ENCODE measurements at places on chromosomes 7 and 10.
A peak's percentile ranks its signal among the peaks of the same experiment; 100 is the strongest.

DNA sequence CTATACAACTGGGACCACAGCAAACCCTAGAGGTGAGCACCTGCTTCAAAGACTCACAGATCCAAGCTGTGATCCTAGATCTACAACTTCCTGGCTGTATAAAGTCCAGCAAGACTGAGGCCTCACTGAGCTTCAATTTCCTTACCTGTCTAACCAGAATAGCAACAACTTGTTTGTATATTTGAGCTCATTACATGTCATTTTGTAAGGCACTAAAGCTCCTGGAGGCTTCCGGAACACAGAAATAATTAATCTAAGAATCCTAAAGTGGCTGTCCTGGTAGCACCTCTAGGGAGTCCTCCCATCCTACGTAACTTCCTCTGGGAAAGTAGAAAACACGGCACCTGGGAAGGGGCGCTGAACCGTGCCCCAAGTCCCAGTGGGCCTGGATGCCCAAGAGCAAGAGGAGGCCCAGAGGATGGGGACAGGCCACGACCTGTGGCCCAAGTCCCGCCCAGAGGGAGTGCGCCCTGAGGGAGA lies 39.4 kb downstream of the HK1 start:
- DNase-seq: no peak

DNA sequence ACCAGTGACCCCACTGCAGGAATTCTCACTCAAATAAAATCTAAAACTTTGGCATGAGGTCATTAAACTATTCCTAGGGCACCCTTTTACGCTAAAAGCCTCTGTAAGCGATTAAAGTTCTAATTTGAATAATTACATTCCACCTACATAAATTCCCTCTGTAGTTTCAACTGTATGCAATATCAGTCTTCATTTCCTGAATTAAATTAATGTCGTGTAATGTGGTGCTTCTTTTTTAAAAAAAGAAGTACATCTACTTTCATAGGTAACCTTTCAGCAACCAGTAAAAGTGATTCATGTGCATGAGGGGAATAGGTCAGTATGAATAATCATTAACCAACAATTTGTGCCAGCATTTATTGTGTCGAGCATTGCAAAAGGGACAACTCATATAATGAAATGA lies 44.7 kb downstream of the IMMP2L start:
- DNase-seq: no peak

DNA sequence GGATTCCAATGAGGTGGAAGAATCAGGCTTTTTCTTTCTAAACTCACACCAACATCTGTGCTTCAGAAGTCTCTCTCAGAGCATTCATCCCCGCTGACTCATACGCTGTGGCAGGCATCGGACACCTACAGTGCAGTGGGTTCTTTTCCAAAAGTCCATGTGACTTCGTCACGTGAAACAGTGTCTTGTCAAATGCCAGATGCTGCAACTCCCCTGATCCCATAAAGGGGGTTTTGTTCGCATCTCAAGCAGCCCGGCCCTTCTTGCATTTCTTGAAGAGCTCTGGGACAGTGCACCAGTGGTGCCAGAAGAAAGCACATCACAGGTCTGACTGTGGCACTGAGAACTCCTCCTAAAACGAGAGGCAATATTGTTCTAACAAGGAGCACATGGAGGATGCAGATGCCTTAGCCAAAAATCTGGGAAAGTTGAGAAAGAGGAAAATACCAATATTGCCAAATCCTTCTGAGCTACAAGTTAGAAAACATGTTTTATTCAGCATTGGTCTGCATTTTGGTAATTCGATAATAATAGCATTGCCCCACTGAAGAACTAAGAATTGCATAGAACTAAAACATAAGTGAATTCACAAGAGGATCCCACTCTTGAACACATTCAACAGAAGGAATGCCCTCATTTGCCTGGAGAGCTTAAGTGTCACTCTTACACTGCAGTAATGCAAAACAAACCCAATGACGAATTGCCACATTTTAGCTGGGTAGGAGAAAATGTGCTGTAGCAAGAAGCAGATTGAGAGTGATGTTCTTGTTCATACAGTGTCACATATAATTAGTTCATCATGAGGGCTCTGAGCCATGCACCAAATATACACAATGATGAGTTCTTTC lies 204.4 kb downstream of the CXCL12 start:
- no peak for DNase-seq

- DNase-seq: no peak
These were observed 117.2 kb downstream of the LRRTM3 start for GRCh38 chr10:67043041-67043440.

DNA sequence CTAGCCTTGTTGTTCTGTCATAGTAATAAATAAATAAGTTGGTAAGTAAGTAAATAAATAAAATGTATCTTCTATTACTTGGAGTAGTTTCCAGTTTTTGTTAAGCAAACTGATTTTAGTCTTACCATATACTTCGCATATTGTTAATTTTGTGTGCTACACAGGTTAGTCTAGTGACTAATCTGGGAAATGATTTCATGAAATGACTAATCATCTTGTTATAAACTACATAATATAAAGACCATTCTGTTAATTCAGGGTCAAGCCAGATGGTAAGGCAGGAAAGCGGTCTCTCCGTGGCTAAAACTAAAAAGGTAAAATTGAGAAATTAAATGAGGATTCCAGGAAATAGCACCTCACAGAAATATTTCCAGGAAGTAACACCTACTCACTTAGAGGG lies 58.5 kb upstream of the FOXP2 start:
- no peak for DNase-seq

DNA sequence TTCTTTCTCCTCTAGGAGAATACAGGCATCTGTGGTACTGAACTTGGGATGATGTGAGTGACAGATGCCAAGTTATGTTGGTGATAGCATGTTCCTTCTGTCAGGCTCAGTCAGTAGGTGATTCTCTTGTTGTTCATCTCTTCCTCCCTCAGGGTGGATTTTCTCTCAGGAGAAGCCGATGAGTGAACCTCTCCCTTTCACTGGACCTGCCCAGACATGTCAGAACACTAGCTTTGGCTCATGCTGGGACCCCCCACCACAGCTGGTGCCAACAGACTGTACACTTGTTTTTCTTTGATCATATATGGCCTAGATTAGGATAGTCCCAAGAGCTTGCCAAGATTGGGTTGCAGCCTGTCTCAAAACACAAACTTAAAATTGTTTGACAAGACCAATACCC lies 129.4 kb downstream of the BMPER start:
- DNase-seq: no peak

DNA sequence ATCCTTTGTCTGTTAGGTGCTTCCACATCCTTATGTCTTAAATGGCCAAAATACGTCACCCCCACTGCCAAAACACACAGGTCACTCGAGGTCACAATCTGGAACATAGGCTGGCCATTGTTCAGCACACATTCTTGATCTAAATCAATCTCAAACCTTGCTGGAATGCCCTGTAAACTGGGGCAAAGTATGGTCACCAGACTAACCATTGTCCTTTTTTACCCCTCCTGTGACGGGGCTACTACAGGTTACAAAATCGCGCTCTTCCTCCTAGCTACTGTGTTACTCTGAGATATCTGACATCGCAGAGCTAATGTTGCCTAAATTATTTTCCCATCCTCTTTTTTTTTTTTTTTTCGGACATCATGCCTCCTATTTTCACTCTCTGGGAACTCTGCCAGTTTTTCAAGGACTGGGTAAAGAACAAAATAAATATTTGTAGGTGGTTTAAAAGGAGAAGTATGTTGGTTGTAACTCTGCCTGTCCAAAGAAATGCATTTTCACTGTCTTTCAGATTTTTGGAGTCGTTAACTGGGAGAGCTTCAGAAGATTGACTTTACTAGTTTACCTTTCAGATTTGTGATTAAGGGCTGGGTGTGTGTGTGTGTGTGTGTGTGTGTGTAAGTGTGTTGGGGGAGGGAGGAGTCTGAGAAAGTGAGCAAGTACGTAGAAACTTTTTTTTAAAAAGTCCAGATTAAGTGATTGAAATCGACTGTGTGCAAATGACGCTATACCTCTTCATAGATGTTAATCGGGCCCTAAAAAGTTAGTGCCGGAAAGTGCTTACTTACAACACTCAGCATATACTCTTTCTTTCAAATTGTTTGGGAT lies 942 bp upstream of the KIAA1217 start:
- DNase-seq: no peak

DNA sequence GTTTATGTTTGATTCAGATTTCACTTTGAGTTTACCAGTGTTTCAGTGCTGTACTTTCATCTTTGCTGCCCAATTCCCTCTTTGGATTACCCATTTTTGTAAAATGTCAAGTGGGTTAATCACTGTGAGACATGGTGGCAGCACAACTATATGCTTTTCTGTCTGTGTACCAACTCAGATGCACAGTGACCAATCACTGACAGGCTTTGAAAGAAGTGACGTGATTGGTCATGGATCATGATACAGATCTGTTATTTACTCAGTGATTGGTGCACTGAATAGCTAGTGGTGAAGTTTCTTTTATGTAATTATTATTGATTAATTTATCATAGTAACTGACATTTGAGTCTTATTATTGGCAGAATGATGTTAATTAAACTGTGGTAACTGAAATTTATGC lies 126.9 kb downstream of the SDK1 start:
- DNase-seq: no peak

- no peak for DNase-seq
These were observed 742.8 kb downstream of the GRID1 start for GRCh38 chr10:85623758-85624157.

DNA sequence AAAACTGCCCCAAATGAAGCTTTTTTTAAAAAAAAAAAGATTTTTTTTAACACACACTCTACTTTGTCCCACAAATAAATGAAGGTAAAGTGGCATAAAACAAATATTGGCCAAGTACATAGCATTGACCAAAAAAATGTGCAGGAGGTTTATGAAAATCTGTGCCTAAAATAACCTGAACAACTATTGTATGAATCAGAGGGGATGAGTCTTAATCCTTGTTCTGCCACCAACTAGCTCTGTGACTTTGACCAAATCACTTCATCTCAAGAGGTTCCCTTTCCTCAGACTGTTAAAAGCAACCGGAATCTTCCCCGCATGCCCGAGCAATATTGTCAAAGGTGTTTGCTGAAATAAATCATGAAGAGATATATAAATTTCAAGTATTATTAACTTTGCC lies 150.4 kb upstream of the NEBL start:
- no peak for DNase-seq

- no peak for DNase-seq
These were observed 23.5 kb downstream of the HTR5A start for GRCh38 chr7:155093596-155093995.

DNA sequence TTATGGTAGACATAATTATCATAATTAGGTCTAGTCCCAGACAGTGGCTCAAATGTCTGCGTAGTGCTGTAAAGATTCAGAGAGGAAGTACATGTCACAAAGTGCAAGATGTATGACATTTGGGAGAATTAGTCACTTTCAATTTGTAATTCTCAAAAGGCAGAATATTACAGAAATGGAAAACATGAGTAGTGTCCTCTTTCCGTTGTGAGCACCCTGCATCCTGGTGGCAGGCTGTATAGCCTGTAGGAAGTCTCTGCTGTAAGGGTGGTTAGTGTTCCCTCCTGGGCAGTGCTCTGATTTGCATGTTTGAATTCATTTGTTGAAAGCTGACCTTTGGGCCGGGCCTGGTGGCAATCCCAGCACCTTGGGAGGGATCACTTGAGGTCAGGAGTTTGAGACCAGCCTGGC lies 17.0 kb downstream of the CDK14 start:
- DNase-seq: no peak

GRCh38 chr10:47240173-47240572 lies 59.8 kb upstream of the GDF10 start:
- no peak for DNase-seq

- no peak for DNase-seq
These were observed 54.3 kb downstream of the EGFR start for GRCh38 chr7:55073051-55073511.

- peak; percentile 58 for DNase-seq
These were observed 4.0 kb downstream of the OPN4 start for GRCh38 chr10:86658261-86658741.

DNA sequence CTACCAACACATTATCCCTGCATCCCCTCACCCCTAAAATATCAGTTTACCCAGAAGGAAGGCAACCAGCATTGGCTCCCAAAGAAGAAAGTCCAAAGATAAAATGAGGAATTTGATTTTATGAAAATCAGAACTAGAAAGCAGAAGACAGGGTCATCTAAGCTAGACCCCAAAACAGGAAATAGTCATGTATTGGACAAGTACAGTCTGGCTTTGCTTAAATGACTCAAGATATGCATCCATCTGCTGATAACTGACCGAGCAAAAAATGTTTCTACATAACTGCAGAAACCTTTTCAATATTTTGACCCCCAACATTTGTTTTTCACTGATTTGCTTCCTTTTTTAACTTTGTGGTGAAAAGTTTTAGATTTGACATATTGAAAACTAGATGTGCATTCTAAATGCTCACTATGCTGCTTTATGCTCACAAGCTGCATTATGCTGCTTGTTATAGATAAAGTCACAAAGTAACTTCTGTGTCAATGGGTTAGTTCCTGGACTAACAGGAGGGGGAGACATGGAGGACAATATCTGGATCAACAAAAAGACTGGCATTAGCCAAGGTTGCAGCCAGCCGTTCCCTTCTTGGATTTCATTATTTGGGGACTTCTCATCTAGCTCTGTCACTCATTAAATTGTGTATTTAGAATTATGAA lies 227.0 kb downstream of the INHBA start:
- DNase-seq: no peak

DNA sequence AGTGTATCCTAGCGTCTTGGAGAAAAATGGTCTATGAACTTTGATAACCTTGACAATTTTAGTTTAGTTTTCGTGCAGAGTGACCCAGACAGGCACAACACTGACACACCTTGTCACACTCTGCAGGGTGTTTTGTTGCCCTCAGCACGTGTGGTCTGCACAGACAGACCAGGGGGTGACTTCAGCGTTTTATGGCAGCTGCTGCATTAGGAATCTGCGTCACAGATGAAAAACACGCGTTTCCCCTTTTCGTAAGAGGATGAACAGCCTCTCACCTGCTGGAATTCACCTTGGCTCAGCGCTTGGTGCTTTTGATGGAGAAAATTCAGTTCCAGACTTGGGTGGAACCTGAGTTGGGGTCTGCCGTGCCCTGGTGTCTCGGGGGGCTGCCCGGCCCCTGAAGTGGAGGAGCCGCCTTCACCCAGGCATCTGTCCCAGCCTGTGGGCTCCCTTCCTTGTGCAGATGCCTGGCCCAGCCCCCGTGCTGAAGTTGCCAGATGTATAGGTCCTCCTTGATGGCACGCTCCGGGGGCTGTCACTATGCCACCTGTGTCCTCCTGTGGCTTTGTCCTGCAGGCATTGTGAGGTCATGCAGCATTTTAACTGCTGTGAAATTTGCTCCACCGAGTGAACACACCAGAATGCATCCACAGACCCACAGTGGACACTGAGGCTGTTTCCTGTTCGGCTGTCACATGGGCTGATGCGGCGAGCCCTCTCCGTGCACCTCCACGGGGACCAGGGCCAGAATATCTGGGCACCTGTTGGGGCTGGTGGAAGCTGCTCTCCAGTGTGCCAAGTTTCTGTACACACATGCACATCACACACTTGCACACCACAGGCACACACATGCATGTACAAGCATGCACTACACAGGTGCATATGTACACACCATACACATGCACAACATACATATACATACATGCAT lies 18.3 kb downstream of the INPP5A start:
- peak; percentile 61 for DNase-seq

- no peak for DNase-seq
These were observed 22.4 kb downstream of the PRSS2 start for GRCh38 chr7:142793156-142793555.

- DNase-seq: no peak
These were observed 143.0 kb upstream of the NRP1 start for GRCh38 chr10:33477291-33478088.

- no peak for DNase-seq
These were observed 337.7 kb downstream of the GATA3 start for GRCh38 chr10:8392216-8392615.

GRCh38 chr10:49347342-49347741 lies 48.4 kb downstream of the C10orf71 start:
- no peak for DNase-seq

- DNase-seq: no peak
These were observed 161.6 kb upstream of the PCBD1 start for GRCh38 chr10:71049994-71050393.

Data from upper lobe of right lung (tissue), 1 donor.